COLO829 (cell line): ENCODE measurements at places on chromosomes 16 and 17.

DNA sequence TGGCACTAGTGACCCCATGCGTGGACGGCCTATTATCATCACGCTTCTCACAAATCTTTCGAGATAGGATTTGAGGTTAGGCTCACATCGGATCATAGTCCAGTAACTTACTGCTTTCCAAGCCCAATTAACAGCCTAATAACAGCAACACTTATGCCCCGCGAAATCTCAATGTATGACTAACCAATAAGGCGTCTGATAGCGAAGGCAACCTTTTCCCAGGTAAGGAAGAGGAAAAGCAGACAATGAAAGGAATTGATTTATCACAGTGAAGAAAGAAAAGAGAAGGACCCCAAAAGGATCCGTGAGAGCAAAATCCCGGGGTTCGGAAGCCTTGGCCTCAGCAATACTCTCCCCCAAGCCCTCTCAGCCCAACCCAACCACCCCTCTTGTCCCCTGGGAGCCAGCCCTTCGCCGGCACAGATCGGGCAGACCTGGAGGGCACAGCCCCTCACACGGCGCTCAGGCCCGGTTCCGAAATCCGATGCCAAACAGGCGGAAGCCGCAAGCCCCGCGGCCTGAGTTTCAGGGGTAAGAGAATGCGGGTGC lies 534 bp downstream of the GPATCH8 start:
- DNase-seq: no peak

- peak; percentile 43 for DNase-seq
Observed at GRCh38 chr17:49343273-49343672, 18.8 kb downstream of the ZNF652 start.

DNA sequence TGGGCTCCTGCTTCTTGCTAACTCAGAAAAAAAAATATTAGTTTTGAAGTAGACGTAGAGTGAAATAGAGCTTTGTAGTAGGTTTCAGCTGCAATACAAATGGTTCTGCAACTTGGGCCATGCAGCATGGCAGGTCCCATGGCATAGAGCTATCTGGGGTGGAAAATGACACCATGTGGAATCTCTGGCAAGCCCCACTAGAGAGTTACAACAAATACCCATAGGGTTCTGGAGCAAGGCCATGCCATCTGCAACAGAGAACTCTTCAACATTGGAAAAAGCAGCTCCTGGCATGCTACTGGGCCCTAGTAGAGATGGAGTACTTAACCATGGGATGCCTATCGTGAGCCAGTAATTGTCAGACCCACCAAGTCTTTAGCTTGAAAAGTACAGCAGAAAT lies 25.3 kb upstream of the RBBP6 start:
- no peak for DNase-seq

DNA sequence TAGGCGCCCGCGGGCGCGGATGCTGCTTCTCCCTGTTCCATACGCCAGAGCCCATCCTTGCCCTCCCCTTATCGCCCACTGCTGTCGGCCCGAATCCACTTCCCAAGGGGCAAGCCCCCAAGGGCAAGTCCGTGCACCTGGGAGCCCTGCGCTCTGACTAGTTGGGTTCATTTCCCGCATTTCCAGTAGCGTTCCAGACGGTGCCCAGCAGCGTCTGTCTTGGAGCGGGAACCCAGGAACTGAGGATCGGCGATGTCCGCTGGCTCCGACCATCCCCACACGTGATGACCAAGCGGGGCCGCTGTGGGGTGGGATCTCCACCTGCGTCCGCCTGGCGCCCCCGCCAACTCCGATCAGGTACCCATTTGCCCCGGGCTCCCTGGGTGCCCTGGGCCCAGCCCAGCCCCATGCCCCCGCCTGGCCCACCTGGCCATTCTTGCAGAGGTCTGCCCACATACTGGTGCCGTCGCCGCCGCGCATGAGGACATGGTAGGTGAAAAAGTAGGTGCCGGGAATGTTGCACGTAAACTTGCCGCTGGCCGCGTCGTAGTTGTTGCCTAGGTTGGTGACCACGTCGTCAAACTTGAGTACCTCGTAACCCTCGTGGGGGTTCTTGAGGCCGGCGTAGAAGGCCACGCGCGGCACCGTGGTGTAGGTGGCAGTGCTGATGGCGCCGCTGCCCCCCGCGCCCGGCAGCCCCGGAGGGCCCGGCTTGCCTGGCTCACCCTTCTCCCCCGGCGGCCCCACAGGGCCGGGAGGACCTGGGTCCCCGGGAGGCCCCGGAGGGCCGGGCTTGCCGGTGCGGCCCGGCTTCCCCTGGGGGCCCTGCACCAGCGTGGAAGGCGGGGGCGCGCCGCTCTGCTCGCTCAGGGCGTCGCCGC lies 837 bp downstream of the C1QL1 start:
- no peak for DNase-seq

GRCh38 chr17:81460856-81461460 lies 51.6 kb downstream of the ACTG1 start:
- no peak for DNase-seq

- no peak for DNase-seq
Observed at GRCh38 chr16:77993111-77993985, 29.0 kb upstream of the CLEC3A start.

DNA sequence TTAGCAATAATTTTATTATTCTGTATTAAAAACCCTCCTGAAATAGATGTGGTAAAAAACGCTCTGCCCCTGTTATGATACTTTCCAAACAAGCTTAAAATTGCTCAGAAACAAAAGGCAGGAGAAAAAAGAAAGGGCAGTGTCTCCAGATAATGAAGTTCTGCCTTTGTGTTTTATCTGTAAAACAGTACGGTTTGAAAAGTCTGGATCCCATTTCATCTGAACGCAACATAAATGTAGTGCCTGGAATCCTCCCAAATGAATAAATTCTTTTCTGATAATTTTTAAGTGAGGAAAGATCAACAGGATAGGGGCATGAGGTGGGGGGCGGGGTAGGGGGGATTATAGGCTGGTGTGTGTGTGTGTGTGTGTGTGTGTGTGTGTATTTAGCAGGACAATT lies 87.5 kb upstream of the SOX9 start:
- DNase-seq: no peak

DNA sequence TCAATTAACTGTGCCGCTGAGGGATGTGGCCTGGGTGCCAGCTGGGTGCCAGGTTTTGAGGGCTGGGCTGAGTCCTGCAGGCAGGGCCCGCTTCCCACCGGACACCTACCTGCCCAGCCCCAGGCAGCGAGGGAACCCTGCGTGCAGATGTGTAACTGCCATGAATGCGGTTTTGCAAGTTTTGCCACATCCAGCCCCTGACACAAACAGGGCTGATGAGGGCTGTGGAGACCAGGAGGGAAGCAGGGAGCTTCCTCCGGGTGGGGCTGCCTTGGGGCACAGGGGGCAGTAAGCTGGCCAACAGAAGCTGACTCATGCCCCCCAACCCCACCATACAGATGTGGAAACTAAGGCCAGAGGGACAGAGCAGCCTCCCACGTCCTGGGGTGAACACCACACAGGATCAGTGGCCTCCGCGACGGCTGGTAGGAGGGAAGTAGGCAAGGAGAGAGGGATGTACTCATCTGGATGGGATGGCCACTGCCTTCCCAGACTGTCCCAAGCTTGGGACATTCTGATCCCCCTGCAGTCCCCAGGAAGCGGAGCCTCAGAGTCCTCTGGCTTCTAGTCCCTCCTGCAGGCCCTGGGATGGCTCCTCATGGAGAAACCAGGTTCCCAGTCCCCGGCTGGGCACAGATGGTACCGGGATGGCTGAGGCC lies 1.6 kb downstream of the UBALD1 start:
- no peak for DNase-seq

DNA sequence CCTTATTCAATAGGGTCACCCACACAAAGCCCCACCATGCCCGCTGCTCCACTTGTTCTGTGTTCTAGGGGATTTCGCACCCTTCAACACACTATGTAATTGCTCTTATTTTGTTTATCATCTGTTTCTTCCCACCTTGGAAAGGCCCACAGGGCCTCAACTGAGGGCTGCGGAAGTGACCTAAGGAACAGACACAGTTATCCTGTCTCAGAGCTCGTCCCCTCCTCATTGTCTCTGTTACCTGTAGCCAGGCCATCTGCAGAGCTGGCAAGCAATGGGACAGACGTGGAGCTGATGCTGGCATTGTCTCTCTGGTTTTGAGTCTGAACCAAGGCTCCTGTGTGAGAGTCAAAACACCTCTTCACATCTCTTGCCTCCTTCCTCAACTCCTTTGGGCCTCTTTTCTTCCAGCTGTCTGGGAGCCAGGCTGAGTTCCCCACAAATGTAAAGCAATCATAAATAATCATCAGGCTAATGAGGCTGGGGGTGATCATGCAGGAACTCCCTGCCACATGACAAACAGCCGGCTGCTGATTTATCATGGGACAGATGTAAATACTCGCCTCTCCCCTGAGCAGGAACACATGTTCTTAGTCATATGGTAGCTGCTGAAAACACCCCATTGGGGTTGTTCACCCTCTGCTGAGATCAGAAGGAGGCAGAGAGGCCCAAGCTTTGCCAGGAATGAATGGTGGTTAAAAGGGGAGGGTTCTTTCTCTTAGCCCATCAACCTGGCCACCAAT lies 71.9 kb downstream of the AXIN2 start:
- no peak for DNase-seq

DNA sequence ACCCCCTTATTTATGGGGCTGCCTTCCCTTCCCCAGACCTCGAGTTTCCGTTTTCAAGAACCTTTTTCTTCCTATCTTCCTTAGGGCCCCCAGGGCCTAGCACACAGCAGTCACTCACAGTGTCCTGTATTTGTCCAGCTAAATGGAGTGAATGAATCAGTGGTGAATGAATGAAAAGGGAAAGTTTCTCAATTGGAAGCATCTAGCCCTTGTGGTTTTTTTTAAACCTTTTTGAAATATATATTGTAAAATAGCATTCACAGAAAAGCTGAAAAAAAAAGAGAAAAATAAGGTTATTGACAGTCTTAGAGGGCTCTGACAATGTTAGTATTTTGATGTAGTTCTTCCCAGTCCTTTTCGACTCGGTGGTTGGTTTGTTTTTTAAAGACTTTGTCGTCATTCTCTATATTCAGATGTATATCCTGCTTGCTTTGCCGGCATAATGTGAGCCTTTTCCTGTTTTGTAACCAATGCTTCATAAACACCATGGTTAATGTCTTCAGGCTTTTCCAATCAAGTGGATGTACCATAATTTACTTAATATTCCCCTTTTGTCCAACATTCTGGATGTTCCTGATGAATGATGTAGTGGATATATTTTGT lies 45.3 kb downstream of the RAI1 start:
- peak; percentile 79 for DNase-seq

DNA sequence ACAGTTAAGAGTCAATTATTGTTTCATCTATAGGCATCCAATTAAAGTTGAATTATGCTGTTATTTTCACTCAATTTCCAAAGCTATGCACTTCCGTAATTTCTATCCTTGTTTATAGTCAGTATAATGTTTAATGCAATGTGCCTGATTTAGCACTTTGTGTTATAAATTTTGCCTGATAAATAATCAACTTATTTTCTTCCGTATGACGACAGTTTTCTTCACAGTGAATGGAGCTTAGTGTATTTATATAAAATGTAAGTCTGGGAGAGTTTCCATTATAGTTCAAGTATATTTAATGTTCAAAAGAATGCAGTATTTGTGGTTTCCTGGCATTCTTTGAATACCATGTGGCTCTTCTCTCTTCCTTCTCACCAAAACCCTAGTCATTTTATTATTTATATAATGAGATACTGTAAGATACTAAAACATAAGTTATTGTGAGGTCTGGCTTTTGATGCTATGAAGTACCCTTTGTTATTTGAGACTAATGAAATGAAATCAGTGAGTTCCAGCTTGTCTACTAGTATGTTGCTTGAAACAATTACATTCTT lies 240.6 kb downstream of the PRKCA start:
- DNase-seq: peak; percentile 86

DNA sequence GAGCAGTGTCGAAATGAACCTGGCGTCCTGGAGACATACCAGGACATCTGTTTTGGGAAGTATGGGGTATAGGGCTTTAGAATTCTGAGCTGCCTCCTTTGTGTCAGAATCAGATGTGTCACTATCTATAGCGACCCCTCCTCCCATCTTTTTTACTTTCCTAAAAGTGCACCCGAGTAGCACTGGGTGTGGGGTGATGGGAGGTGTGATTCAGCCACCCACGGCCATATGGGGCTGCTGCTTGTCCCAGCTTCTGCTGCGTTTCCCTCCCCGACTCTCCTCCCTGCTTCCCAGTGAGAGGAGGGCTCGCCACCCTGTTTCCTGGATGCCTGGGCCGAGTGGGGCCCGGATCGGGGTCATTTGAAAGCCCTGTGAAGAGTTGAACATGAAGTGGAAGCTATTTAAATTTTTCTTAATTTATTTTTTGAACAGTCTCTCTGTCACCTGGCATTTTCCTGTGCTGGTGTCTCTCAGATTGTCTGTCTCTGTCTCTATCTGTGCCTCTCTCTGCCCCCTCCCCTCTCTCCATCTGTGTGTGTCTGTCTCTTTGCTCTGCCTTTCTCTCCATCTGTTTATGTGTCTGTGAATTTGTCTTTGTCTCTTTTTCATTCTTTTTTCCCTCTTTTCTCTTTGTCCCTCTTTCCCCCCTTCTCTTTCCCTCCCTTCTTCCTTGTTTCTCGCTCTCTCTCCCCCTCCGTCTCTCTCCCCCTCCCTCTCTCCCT lies 638.8 kb upstream of the EEF2KMT start:
- no peak for DNase-seq

- no peak for DNase-seq
Observed at GRCh38 chr16:1771188-1771863, at the start of gene NME3. TSS of gene NME3 (minus strand) at chr16:1771543. CDS start at chr16:1771534, 9 bp downstream.

GRCh38 chr17:78977997-78978973 lies 1.4 kb downstream of the LGALS3BP start:
- no peak for DNase-seq

DNA sequence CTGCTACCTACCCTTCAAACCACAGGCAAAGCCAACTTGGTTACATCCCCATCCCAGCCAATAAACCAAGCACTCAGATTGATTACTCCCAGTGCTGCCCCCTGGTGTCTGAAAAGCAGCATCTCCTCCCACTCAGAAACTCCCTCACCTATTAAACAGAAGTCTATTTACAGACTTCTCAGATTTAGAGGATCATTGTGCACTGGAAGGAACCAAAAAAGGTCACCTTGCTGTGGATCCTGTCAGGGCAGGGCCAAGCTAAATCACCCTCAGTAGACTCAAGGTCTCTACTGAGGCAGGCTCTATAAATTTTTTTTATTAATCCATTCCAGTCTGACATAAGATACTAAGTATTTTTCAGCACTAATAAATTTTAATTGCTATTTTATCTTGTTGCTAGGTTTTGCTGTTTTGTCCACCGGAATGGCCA lies 17.6 kb downstream of the HIGD1B start:
- peak; percentile 68 for DNase-seq

DNA sequence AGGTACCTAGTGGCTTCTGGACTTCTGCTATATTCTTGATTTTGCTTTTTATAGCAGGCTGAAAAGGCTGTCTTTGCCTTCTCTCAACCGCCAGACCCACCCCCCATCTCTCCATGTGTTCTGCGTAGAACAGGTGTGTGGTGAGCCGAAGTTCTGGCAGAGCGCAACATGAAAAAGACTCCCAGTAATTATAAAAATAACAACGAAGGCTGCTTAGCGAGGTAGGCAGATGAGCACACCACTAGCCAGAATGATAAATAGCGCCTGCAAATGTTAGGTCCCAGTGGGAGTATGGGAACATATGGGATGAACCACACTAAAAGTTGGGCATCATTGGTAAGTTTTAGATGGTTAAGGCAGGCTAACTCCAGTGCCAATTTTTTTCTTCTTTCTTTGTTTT lies 14.0 kb upstream of the RBFOX1 start:
- DNase-seq: no peak
